Activated CD8-positive, alpha-beta memory T cell treated with anti-CD3 and anti-CD28 coated beads, Interleukin-2, amount 10 ng/mL, durations not matched to agents 7 days and 5 days (primary cell): ENCODE measurements at places on chromosomes 4 and X. TPM values are rescaled to one million over a fixed set of nuclear protein-coding genes. Genes with fewer than 3 reads are reported as not detected.
A peak's percentile ranks its signal among the peaks of the same experiment; 100 is the strongest.

DNA sequence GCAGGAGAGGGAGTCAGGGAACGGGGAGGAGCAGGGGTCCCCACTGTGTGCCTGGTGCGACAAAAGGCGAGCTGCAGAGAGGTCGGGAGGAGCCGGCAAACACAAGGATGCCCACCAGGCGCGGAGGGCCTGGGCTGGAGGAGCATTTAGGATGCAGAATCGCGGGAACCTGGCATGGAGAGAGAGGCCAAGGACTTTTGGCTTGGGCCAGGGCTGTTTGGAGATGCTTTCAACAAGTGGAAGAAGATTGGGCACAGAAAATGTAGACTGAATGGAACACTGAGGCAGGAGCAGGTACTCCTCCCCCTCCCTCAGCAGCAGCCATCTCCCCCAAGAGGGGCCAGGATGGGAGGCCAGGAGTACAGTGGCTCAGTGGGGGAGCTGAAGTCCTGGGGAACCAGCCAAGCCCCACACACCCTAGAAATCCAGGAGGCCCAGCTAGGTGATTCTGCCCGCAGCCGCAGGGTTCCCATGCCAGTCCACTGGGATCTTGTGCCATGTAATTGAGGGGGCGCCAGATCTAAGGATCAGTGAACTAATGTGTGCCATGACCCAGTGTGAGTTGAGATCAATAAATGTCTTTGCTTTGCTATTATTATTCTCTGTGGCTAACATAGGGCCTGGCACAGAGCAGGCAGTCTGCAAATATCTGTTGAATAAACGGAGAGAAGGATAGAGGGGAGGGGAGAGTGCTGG, 1.1 kb upstream of the ABLIM2 start:
- peaks cover 18% of the 10 kb centered on the region for H3K27me3 ChIP-seq
- no peak overlapping the region for H3K27ac ChIP-seq
- DNase-seq = no peak
- H3K4me1 ChIP-seq = peaks cover 11% of the 10 kb centered on the region
- H3K4me3 ChIP-seq = peak overlapping the region; percentile 89
- no peaks in the 10 kb centered on the region for H3K36me3 ChIP-seq

- peaks cover 57% of the 10 kb centered on the region for H3K36me3 ChIP-seq
- peak overlapping the region; percentile 10 for H3K27ac ChIP-seq
- H3K4me1 ChIP-seq = peaks cover 26% of the 10 kb centered on the region
- H3K27me3 ChIP-seq = no peaks in the 10 kb centered on the region
These were observed 33.9 kb downstream of the MTM1 start for GRCh38 chrX:150602296-150602695.

The LDB2 gene
- not detected for total RNA-seq

The LPAR4 gene
- total RNA-seq = 0.40 TPM

The NLGN3 gene
- 1.3 TPM for total RNA-seq

DNA sequence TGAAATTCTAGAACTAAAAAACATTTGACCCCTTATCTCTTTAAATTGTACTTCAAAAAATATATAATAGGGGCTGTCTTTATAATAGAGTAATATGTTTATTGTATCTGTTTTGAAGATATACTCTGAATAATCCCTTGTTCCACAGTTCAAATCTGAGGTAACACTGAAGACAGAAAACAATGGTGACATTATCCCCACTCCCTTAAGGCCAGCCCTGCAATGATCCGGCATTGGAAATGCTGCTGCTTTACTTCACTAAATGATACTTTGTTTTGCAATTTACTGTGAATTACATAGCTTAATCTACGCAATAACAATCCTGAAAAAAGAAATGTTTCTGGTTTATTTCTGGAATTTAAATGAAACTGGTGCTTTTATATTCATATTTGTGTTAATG, 34.4 kb upstream of the ZFP42 start:
- DNase-seq = no peak
- H3K27me3 ChIP-seq = no peaks in the 10 kb centered on the region
- no peak overlapping the region for H3K4me3 ChIP-seq
- no peaks in the 10 kb centered on the region for H3K36me3 ChIP-seq
- H3K4me1 ChIP-seq = no peaks in the 10 kb centered on the region

The ING2 gene
- 12.4 TPM for total RNA-seq

GRCh38 chrX:39560271-39560670, 537.5 kb downstream of the BCOR start:
- DNase-seq = no peak
- no peak overlapping the region for H3K27ac ChIP-seq
- peaks cover 2% of the 10 kb centered on the region for H3K27me3 ChIP-seq
- H3K4me3 ChIP-seq = no peak overlapping the region
- H3K36me3 ChIP-seq = no peaks in the 10 kb centered on the region

- no peaks in the 10 kb centered on the region for H3K4me1 ChIP-seq
- no peak overlapping the region for H3K27ac ChIP-seq
- H3K27me3 ChIP-seq = peaks cover 17% of the 10 kb centered on the region
- no peak overlapping the region for H3K4me3 ChIP-seq
- H3K36me3 ChIP-seq = no peaks in the 10 kb centered on the region
These were observed 104.1 kb downstream of the PALLD start for GRCh38 chr4:168600796-168601583.

DNA sequence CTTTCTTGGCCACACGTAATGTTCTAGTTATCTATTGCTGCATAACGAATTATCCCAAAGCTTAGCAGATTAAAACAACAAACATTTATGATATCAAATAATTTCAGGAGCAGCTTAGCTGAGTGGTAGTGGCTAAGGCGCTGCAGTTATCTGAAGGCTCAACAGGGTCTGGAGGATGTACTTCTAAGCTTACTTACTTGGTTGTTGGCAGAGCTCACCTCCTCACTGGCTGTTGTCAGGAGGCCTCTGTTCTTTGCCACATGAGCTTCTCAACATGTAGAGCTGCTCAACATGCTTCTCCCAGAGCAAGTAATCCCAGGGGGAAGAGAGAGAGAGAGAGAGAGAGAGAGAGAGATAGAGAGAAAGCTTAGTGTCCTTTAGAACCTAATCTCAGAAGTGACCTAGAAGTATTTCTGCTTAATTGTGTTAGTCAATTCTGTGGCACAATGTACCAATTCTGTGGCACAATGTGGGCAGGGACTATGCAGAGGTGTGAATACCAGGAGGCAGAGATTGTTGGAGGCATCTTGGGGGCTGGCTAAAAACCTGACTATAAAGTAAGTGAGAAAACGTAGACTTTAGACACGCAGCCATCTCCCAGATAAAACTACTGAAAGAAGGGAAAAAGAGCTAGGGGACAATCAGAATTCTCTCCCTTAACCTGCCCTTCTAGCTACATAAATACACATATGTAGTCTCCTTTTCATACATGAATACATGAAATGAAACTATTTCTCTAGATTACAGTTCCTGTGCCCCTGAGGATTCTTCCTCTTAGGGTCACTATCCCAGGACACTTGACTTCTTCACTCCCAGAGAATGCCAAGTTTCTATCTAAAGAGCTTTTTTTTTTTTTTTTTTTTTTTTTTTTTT, 40.2 kb downstream of the HOPX start:
- H3K27ac ChIP-seq = peak overlapping the region; percentile 80
- peaks cover 17% of the 10 kb centered on the region for H3K36me3 ChIP-seq
- H3K27me3 ChIP-seq = no peaks in the 10 kb centered on the region
- H3K4me1 ChIP-seq = peaks cover 46% of the 10 kb centered on the region

The XAGE2 gene
- not detected for total RNA-seq

The WDR1 gene
- 481 TPM for total RNA-seq

The AVPR2 gene
- not detected for total RNA-seq

The HOPX gene
- 208 TPM for total RNA-seq

DNA sequence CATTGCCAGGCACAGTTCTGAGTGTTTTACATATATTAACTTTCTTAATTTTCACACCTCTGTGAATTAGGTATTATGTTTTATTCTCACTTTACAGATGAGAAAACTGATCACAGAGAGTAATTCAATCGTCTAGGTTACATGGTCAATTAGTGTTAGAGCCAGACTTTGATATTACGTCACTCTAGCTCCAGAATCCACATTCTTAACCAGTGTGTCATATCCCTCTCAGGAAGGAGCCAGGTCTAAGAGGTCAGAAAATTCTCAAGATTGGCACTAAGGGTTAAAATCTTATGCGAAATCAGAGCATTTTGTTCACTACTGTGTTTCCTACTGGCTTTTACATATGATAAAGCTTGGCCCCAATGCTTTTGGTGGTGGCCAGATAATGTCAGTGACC, 7.4 kb downstream of the DMP1 start:
- H3K4me3 ChIP-seq = no peak overlapping the region
- no peak overlapping the region for H3K27ac ChIP-seq
- DNase-seq = no peak

DNA sequence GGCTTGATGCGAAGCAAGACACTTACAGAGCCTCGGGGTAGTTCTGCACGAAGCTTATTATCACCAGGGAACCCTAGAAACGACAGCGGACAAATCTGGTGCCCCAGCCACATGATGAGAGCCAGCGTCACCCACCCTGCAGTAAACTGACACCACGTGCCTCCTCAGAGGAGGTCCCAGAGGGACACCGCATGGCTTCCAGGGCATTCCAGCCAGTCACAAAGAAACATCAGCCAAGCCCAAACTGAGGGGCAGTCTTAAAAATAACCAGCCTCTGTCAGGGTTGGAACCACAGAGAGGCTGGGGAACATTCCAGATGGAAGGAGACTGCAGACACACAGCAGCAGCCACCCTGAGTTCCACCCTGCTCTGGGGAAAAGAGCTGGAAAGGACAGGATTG, 36.6 kb upstream of the HGFAC start:
- H3K4me3 ChIP-seq = no peak overlapping the region
- no peaks in the 10 kb centered on the region for H3K4me1 ChIP-seq
- no peak overlapping the region for H3K27ac ChIP-seq

The ETDA gene
- not detected for total RNA-seq
